Astrocyte of the hippocampus (primary cell): ENCODE measurements at places on chromosomes 2 and 18.

- no peak for DNase-seq
Measured at GRCh38 chr2:64120928-64121327, 23.3 kb downstream of the PELI1 start.

- DNase-seq, result no peak
Measured at GRCh38 chr2:228629251-228629650, 447.8 kb upstream of the SPHKAP start.

- DNase-seq, result peak; percentile 10
Measured at GRCh38 chr2:174078275-174078674, 113.1 kb upstream of the SP3 start.

DNA sequence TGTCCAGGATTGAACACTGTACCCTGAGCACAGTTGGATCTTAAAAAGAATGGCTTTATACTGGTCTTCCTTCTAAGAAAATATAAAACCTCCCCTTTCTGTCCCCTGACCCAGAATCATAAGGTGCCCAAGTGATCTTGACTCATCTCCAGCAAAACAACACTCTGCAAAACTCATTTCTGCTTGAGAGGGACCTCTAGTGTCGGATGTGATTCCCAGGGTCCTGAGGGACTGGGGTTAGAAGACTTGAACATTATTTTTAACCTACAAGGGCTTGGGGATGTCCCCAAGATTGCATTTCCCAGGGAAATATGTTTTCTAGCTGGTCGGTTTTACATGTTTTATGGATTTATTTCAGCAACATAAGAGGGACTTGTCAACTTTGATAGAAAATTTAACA is 1318.5 kb upstream of the CELF4 start:
- no peak for DNase-seq

DNA sequence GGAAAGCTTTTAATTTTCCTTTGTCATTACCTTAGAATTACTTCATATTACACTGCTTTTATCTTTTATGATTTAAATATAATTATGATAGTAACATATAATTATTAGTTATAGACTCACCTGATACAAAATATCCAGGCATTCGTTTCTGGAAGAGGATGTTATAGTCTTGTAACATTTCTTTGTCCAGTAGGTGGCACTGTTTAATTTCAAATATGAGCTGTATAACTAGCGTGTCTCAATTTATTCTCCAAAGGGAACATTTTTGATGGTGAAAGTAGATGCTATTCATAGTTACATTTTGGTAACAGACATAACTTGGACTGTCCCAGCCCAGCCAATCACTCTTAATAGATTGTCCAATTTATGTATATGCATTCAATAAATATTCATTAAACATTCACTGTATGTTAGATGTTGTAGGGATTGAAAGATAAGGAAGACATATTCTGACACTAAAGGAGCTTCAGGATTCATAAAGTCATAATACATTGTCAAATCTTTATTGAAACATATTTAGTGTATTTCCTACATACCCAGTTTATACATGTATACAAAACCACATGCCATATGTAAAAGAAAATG is 19.2 kb downstream of the DAW1 start:
- peak; percentile 69 for DNase-seq

DNA sequence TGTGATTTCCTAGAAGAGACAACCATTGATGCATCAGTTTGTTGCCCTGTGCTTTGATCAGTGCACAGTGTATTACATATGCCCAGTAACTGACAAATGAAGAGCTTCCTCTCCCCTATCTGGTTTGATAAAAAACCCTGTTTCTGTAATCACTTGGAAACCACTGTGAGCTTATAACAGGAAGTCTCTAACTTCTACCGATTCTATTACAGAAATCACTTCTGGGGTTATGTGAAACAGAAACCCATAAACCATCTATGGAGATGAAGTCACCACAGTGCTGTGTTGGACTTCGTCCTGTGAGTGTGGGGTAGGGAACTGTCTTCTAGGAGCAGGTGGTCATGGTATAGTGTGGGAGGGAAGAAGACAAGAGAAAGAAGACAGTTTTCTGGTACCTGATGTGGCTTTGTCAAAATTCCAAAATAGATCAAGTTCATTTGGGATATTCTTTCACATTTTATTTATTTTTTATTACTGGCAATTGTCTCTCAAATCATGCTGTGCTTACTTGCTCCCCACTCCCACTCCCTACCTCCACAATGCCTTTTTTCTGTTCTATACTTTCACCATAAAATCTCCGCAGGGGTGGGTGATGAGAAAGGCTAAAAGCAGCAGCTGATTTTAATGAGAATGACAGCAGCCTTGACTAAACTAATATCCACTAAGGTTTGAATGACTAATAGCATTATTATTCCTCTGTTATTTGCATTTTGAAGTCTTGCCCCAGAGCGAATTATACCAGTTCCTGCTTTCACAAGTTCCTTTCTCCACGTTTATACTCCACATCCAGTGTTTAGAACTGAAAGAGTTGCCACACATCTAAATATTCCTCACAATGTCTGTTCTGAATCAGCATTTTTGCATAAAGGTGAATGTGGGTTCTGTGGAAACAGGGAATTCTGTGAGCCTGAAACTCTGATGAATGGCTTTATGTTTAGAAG is 41.7 kb upstream of the RND3 start:
- DNase-seq, result peak; percentile 82

- DNase-seq, result no peak
Measured at GRCh38 chr18:74149878-74150277, 1.6 kb downstream of the TIMM21 start.

GRCh38 chr2:142467321-142467720 is 336.5 kb upstream of the LRP1B start:
- DNase-seq, result no peak

- peak; percentile 96 for DNase-seq
Measured at GRCh38 chr2:1750933-1751766, 6.8 kb upstream of the PXDN start.

- DNase-seq, result peak; percentile 54
Measured at GRCh38 chr18:11654736-11655605, 34.1 kb upstream of the GNAL start.

- no peak for DNase-seq
Measured at GRCh38 chr2:74749432-74749831, 84.5 kb upstream of the HK2 start.

GRCh38 chr18:45061359-45061758 is 380.7 kb downstream of the SETBP1 start:
- DNase-seq, result no peak

GRCh38 chr18:79049506-79049905 is 19.7 kb upstream of the ATP9B start:
- DNase-seq, result no peak

DNA sequence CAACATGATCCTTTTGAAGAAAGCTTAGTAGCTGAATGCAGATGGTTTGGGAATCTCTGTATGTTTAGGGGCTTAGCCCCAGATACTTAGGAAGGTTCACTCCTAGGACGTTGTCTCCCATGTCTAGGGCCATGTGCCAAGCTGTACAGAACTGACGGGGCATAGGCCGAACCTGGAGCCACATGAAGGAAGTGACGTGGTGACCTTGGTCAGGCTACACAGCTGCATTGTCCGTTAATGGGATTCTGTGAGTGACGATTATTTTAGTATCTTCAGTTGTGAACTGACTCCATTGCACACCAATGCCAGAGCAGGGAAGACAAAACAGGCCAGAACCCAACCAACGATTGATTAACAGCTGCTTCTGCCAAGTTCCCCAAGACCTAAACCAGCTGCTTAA is 139.3 kb downstream of the TPO start:
- DNase-seq, result no peak

- peak; percentile 95 for DNase-seq
Measured at GRCh38 chr2:12005886-12006681, 259.7 kb downstream of the LPIN1 start.

DNA sequence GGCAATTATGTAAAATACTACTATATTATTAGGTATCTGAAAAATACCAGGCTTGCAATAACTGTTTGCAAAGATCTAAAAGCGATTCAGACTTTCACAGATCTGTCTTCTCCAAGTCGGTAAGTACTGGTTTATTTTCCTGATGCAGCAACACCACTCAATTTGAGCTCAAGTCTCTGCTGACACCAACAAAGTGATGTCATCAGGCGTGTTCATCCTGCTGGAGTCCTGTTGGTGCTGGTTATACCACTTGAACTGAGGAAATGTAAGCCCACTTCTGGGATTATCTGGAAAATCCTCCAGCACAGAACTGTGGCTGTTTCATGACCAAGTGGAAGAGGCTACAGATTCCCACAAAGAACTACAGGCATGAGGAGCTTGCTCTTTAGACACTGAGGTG is 267.6 kb downstream of the BCL2 start:
- no peak for DNase-seq

- DNase-seq, result no peak
Measured at GRCh38 chr2:226969417-226970080, 133.7 kb downstream of the RHBDD1 start.

DNA sequence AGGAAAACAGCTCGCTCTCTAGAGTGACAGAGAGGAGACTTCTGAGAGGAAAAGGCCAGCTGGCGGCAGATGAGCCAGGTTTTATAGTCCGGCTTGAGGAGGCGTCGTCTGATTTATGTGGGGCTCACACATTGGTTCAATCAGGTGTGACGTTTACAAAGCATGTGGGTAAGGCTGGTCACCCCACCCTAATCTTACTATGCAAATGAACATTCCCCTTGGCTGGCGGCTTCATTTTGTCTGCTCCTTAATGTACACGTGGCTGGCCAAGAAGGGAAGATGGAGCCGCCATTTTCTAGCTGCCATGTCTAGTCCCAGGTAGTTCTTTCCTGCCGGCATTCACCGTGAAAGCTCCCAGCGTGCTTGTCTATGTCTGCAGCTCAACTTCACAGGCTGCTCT is 299.1 kb upstream of the SPRED2 start:
- DNase-seq, result no peak

DNA sequence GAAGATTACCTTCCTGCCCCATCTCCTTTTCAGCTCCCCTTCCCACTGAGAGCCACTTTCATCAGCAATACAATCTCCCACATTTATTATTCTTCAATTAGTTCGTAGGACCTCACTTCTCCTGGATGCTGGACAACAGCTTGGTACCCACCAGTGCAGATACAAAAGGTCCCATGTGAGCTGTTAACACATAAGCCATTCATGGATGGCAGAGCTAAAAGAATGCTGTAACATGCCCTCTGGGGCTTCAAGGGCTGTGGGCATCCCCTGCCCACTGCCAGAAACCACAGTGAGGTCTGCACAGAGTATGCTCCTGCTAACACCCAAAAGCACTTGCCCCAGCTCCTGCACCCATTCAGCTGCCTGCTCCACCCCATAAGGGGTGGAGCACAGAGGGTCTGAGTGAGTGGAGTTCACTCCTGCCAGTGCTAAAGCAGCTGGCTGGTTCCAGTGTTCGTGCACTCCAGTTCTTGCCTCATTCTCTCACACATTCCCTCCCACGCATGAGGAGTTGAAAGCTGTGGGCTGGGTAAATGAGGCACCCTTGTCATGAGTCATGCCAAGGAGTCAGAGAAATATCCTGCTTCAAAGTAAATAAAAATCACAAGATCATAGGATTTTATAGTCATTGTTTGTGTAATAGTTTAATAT is 305.9 kb upstream of the TMEFF2 start:
- DNase-seq, result peak; percentile 77

DNA sequence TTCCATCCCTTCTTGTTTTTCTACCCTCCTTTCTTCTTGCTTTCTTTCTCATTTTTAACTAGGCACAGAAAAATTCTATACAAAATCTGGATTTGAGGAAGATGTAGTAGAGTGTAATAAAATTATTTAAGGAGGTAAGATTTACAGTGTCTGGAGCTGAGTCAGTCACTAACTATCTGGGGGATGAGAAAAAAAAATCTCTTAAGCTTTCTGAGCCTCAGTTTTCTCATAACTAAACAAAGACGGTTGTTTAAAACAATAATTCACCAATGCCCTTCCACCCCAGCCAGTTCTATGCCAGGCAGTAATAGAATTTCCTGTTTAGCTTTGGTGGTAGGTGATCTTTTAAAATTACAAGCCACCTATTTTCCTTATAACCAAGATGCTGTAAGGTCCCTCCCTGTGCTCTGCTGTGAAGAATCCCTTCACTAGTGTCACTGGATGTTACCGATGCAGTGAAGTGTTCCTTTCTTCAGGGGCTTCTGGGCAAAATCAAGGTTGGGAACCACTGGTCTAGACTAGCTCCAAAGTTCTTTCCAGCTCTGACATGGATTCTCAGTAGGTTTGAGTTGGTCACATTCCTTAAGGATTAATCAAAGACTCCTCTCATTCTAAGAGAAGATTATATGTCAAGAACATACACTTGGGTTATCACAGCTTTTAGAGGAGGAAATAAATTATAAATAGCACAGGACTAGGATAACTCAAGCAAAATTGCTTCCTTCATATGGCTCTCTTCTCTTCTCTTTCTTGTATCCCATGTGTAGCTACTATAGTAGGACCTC is 289.0 kb downstream of the CDH2 start:
- DNase-seq, result peak; percentile 7

DNA sequence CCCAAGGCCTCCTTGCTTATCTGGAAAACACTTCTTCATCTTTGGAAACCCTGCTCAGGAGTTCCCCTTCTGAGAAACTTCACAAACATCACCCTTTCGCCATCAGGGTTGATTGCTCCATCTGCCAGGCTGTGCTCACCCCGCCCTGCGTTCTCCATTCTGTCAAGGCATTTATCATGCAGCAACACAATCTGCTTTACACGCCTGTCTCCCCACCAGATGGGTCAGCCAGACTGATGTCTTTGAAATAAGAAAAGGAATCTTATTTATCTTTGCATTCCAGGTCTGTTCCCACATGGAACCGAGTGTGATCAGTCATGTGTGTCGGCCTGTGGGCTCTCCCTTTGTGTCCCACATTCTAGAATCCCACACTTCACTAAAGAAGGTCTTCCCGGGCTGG is 110.0 kb upstream of the ARL4C start:
- DNase-seq, result no peak

GRCh38 chr2:196183172-196183473 is 11.7 kb upstream of the STK17B start:
- DNase-seq, result no peak

DNA sequence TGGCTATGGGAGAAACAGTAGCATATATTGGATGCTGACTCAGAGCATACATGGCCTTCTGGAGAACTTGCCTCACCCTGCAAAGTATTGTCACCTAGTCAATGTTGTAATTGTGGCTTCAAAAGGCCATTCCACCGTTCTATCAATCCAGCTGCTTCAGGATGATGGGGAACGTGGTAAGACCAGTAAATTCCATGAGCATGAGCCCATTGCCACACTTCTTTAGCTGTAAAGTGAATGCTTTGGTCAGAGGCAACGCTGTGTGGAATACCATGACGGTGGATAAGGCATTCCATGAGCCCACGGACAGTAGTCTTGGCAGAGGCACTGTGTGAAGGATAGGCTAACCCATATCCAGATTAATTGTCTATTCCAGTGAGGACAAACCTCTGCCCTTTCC is 1300.1 kb upstream of the ACVR2A start:
- no peak for DNase-seq

- no peak for DNase-seq
Measured at GRCh38 chr2:151984424-151985083, 114.3 kb downstream of the CACNB4 start.

DNA sequence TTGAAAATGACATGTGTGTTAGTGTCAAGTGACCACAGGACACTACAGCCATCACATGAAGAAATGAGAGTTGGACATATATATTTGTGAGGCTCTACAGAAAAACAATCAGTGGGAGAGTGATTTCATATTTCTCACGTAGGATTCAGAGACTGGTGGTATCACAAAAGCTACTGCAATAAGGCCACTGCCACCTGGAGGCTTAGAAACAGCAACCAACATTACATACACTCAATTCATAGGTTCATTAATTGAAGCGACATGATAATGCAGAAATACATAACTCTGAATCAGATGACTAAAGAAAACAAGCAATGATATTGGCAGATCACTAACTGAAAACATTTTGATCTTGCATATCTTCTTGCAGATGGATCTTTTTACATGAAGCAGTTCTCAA is 248.1 kb upstream of the KLHL14 start:
- DNase-seq, result no peak
